HS-27A (cell line): ENCODE measurements at places on chromosomes 16 and 17.

GRCh38 chr17:47316311-47316710 lies 7.4 kb upstream of the EFCAB13 start:
- no peak for DNase-seq

GRCh38 chr16:19822533-19822932 lies 62.1 kb downstream of the GPRC5B start:
- DNase-seq, result no peak

DNA sequence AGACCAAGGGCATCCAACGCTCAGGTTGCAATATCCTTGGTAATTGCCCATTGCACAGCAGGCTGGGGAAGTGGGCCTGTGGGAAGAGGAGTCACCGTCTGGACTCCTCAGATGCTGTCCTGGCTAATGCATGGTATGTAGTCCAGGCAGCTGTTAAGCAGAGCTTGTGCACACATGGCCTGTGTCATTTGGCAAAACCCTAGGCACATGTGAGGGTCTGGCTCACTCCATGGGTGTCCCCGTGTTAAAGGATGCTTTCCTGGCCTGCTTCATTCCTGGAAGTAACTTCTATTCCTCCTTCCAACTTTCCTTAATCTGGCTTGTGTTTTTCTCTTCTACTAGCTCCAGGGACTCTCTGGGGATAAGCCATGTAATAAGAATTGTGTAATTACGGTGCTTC lies 378.0 kb upstream of the CA10 start:
- no peak for DNase-seq

- peak; percentile 40 for DNase-seq
These were observed 113.2 kb downstream of the PHKB start for GRCh38 chr16:47574091-47575054.

GRCh38 chr17:50642722-50643656 lies 8.3 kb downstream of the ABCC3 start:
- DNase-seq, result no peak

GRCh38 chr16:17926866-17927399 lies 409.6 kb downstream of the NPIPA8 start:
- DNase-seq, result no peak
